ENCODE measurements at places on chromosomes 6 and 20.
A peak's percentile ranks its signal among the peaks of the same experiment; 100 is the strongest.

DNA sequence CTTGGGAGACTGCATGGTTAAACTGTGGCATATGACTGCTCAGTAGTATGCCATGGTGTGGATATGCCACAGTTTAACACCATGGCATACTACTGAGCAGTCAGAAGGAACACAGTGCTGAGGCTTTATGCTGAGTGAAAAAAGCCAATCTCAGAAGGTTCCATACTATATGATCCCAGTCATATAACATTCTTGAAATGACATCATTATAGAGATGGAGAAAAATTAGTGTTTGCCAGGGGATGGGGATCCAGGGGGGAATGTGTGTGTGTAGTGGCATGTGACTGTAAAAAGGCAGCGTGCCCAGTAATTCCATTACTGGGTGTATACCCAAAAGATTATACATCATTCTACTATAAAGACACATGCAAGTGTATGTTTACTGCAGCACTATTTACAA lies 85.8 kb downstream of the FOXF2 start:
- no peak for DNase-seq

- DNase-seq, result no peak
Measured at GRCh38 chr20:48766961-48767960, 60.5 kb downstream of the PREX1 start.

DNA sequence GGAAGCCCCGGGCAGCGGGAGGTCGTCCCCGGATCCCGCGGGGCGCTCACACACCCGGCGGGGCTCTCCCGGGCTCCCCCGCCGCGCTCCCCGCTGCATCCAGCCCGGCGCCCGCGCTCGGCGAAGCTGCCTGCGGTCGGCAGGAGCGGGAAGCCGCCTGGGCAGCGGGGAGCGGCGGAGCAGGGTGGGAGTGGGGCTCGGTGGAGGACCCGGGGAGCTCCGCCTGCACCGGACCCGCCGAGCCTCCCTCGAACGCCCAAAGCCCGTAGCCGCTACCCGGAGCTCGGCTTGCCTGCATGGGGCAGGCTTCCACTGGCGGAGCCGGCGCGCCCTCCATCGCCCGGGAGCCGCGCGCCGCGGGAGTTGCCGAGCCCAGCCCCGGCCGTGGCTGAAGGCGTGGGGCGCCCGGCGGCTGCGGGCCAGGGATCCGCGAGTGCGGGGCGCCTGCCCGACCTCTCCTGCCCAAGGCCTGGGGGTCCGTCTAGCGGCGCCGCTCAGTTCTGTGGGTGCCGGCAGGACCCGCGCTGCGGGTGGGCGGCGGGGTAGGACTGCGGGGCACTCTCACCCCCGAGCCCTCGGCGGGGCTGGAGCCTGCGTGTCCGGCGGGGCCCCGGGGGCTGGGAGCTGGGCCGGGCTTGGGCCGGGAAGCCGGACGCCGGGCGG lies 671 bp downstream of the CDH4 start:
- no peak for DNase-seq

DNA sequence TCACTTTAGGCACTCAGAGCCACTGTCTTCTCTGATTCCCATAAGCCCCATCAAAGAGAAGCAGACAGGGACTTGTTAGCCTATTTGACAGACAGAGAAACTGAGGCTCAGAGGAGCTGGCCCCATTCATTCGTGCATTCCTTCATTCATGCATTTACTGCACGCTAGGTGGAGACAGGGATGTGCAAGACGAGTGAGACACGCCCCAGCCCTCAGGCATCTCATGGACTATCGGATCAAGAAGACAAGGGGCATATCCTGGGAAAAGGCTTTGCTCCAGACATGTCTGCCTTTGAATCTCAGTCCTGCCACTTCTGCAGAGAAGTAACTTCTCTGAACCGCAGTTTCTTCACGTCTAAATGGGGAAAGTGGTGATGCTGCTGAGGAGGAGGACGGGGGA lies 54.1 kb downstream of the BPIFB1 start:
- no peak for DNase-seq

- no peak for DNase-seq
Measured at GRCh38 chr6:32075781-32076180, 33.4 kb downstream of the TNXB start.

GRCh38 chr6:150739711-150740349 lies 125.7 kb upstream of the MTHFD1L start:
- no peak for DNase-seq

GRCh38 chr6:125114248-125114858 lies 39.2 kb upstream of the TPD52L1 start:
- DNase-seq, result peak; percentile 45

- DNase-seq, result no peak
Measured at GRCh38 chr20:62050166-62051120, 15.2 kb downstream of the TAF4 start.

DNA sequence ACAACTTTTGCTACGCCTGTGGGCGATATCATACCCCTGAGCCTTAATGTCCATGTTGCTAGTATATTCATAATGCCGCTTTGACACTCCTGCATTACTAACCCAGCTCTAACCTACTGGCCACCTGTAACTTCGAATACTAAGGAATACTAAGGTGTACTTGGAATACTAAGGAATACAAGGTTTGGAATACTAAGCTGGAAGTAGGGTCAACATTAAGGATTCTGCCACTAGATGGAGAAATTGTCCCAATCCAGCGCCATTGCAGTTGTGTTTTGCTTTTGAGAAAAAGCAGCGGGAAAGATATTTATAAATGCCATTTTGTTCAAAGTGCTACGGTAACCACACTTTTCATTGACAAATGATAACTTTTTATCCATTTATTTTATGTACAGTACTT lies 10.7 kb downstream of the TBXT start:
- no peak for DNase-seq

Data from inflammatory macrophage treated with lipopolysaccharide for 1 hour (primary cell).